ENCODE measurements at places on chromosomes 5 and 9.

GRCh38 chr5:150038547-150038946 is 38.0 kb downstream of the HMGXB3 start:
- no peak for DNase-seq

DNA sequence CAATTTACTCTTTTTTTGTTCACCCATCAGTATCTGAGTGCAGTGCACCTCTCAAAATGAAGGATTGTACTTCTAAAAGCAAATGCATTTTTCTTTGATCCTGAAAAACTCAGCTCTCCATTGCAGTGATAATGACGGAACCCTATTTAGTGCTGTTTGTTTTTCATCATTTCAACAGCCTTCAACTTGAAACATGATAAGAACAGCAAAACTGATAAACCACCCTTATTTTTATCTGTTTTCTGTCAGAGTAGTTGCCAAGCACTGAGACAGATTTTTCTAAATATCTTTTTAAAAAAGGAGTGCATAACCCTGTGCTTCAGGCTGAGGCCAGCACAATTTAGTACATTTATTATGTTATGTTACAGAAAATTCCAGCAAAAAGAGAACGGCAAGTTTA is 549.8 kb upstream of the DMAC1 start:
- DNase-seq: no peak

- no peak for DNase-seq
Measured at GRCh38 chr5:40334242-40334635, 345.5 kb upstream of the PTGER4 start.

DNA sequence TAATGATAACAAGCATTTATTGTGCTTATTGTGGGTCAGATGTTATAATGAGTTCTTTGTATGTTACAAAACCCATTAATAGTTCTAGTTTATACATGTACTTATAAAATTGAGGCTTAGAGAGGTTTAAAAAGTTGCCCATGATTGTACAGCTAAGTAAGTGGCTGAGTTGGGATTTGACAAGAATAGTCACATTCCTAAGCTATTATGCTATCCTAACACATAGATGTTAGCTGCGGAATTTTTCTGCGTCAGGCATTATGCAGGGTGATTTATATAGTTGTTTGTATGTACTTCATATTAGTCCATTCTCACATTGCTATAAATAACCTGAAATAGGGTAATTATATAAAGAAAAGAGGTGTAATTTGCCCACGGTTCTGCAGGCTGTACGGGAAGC is 12.5 kb downstream of the COMMD10 start:
- no peak for DNase-seq

DNA sequence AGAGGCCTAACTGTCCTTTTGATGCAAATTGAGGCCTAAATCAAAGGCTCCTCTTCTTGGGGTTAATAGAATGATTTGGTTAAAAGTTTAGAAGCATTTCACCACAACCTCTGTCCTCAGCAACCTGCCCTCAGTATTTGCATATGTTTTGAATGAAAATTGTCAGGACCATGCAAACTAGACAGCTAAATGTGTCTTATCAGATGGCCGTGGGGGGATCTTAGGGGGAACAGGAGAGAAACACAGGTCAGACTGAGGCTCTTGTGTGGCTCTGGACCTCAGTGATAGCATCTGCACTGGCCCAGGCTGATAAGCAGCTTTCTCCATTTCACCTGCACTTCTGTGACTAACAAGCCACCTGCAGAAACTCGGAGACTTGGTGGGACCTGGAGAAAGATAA is 49.0 kb downstream of the FOXI1 start:
- DNase-seq: no peak

GRCh38 chr9:125629446-125629845 is 77.6 kb downstream of the MAPKAP1 start:
- DNase-seq: no peak

DNA sequence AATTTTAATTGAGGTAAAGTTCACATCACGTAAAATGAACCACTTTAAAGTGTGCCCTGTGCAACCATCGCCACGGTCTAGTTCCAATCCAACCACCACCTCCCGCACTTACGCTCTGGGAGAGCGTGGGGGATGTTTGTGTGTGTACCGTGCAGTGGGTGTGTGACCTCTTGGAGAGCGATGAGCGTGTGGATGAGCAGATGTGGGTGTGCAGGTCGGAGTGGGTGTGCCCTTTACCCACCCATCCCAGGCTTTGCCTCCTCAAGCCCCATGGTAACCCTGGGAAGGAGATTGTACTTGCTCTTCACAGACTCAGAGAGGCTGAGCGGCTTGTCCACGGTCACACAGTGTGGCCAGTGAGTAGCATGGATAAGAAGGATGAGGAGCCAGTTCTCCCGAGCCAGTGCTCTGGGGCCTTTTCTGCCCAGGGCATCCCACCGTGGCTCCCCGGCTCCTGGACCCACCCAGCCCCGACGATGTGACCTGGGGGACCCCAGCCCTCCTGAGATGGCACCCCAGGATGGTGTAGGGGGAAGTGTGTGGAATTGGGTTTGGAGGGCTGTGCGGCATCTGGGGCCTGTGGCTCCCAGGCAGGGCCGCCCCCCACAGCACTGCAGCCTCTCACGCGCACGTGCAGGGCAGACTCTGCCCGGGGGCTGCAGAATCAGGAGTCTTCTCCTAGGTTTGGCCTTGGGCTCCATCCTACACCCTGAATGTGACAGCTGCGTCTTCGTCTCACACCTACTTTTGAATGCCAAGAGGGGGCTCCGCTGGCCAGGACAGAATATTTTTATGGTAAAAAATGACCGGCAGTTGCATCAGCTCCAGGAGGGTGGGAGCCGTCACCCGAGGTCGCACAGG is 13.6 kb downstream of the LHX3 start:
- DNase-seq: no peak

DNA sequence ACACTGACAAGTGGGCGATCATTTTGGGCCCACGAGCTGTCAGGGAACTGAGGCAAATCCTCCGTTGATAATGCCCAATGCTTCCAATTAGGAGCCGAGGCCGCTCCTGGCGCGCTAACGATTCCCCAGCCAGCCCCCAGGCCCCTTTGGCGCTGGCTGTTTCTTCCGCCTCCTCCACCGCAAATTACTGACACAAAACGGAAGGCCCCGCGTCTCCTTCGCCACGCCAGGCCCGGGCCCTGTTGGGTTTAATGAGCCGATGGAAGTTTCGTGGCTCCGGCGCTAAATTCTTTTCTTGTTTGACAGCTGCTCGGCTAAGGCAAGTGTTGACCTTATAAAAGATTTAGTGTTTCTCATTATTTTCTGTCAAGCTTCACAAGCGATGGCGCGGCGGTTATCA is 25.7 kb upstream of the BARHL1 start:
- no peak for DNase-seq

GRCh38 chr5:80387063-80387768 is 20.6 kb upstream of the ZFYVE16 start:
- DNase-seq: no peak

- no peak for DNase-seq
Measured at GRCh38 chr9:68697851-68698250, 7.2 kb upstream of the PIP5K1B start.

- no peak for DNase-seq
Measured at GRCh38 chr9:83219154-83219923, 156.4 kb upstream of the RASEF start.

Measured in activated T-cell treated with anti-CD3 and anti-CD28 coated beads, Interleukin-2, amount 50 U/mL, for 24 hours (primary cell).